ENCODE measurements at places on chromosomes 2 and 18. TPM values are rescaled to one million over a fixed set of nuclear protein-coding genes. Genes with fewer than 3 reads are reported as not detected.

DNA sequence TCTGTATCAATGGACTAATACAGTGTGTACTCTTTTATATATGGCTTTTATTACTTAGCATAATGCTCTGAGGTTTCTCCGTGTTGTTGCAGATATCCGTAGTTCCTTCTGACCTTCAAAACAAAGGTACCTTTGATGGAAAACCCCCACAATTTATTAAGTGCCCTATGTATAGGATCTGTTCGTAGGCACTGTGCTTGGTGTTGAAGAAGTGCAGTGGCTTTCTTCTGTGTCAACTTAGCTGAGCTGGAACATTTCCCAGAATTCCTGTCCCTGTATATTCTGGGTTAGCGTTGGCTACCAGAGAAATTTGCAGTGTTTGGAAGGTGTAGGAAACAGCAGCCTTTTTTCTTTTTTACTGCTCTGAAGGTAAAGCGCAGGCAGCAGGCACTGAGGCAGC lies 56.3 kb upstream of the MSH2 start:
- no peak overlapping the region for H3K27ac ChIP-seq
- no peak overlapping the region for H3K4me3 ChIP-seq
- no peaks in the 10 kb centered on the region for H3K27me3 ChIP-seq
- no peaks in the 10 kb centered on the region for H3K36me3 ChIP-seq
- H3K4me1 ChIP-seq: no peaks in the 10 kb centered on the region

DNA sequence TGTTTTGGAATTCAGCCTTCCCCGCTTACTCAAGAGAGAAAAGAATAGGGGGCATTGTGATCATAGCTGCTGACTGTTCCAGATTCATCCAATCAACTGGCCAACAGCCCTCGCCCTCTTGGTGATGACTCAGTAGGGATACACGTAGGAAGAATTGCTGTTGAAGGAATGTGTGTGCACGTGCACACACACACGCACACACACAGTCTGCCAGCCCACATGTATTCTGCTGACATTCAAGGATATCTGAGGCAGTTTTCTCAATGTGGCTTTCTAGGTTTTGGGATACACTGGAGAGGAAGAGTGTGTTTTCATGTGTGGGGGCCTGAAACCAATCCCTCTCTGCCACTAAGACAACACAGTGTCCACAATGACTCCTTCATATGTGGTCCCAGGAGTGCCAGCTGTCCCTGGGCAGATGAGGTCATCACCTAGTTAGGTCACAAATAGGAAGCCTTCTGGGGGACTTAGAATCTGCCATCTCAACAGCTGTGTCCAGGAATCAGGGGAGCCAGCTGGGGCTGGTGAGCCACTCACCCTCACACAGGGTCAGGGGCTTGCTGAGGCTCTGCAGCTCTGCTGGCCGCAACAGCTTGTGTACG lies 352.6 kb downstream of the SS18 start:
- no peaks in the 10 kb centered on the region for H3K36me3 ChIP-seq
- DNase-seq: peak; percentile 87
- no peak overlapping the region for H3K4me3 ChIP-seq
- H3K27ac ChIP-seq: no peak overlapping the region
- H3K27me3 ChIP-seq: no peaks in the 10 kb centered on the region
- no peaks in the 10 kb centered on the region for H3K4me1 ChIP-seq

DNA sequence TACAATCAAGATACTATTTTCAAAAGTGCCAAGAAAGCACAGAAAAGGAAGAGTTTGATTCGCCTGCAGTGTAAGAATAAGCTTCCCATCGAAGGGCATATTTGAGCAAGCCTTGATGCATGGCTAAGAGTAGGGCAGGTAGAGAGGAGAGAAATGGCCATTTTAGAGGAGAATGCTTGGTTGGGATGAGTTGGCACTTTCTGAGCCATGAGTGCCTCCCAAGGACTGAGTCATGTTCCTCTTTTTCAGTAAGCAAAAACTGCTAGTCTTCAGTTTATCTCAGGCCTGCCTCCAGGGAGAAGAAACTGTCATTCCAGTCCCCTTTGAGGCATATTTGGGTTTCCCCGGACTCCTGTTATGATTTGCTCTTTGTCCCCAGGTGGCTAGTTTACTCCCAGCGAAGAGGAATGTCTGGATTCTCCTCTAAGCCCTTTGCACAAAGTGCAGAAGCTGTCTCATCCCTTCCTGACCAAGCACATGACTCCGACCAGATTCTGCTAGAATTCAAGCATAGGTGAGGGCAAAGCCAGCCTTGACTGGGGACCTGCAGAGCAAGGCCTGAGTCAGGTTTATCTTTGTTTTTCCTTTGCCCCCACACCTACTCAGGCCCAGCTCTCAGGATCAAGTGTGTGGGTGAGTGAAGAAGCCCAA lies 115.2 kb downstream of the TTC32 start:
- H3K27me3 ChIP-seq: no peaks in the 10 kb centered on the region
- no peaks in the 10 kb centered on the region for H3K36me3 ChIP-seq
- DNase-seq: peak; percentile 73
- peaks cover 7% of the 10 kb centered on the region for H3K4me1 ChIP-seq

DNA sequence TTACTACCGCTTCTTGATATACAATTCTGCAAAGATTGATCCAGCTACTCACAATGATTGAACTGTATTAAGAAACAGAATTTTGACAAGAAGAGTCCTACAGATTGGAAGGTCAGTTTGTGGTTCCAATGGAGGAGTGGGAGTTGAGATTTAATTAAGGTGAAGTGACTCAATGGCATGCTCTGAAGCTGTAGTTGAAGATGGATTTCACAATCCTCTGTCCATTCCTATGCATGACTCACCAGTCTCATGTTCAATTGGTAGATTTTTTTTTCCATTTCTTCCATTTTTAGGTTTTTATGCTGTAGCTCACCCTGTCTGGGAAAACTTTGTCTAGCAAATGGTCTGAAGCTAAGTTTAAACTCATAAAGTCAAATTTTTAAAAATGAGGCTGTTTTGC lies 83.3 kb downstream of the DPP4 start:
- no peaks in the 10 kb centered on the region for H3K4me1 ChIP-seq
- no peaks in the 10 kb centered on the region for H3K27me3 ChIP-seq
- no peak overlapping the region for H3K4me3 ChIP-seq
- H3K27ac ChIP-seq: no peak overlapping the region
- no peaks in the 10 kb centered on the region for H3K36me3 ChIP-seq
- DNase-seq: peak; percentile 93

DNA sequence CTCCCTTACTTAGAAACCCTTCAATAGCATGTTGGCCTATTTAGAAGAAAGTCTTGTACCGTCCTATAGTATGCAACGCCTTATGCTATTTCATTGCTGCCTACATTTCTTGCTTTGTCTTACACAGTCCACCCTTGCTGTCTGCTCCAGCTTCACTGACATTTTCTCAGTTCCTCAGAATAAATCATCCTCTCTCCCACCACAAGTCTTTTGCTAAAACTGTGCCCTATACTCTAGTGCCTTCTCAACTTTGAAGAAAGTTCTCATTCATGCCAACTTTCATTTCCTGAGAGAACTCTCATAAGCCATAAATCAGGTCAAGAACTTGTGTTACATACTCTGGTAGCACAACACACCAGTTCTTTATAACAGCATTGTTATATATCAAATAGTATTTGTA lies 54.3 kb upstream of the COL3A1 start:
- H3K4me1 ChIP-seq: no peaks in the 10 kb centered on the region
- no peak overlapping the region for H3K27ac ChIP-seq
- H3K27me3 ChIP-seq: no peaks in the 10 kb centered on the region
- H3K4me3 ChIP-seq: no peak overlapping the region
- no peaks in the 10 kb centered on the region for H3K36me3 ChIP-seq

Gene MAP3K20
- 138 TPM for total RNA-seq

Gene C2orf66
- 0.26 TPM for total RNA-seq

Gene OR6B2
- total RNA-seq: not detected

Gene CIB4
- total RNA-seq: not detected

Data from fibroblast of lung (primary cell).